ENCODE measurements at places on chromosomes 7 and 10.

- no peak for DNase-seq
These were observed 23.4 kb upstream of the NME8 start for GRCh38 chr7:37825038-37825437.

DNA sequence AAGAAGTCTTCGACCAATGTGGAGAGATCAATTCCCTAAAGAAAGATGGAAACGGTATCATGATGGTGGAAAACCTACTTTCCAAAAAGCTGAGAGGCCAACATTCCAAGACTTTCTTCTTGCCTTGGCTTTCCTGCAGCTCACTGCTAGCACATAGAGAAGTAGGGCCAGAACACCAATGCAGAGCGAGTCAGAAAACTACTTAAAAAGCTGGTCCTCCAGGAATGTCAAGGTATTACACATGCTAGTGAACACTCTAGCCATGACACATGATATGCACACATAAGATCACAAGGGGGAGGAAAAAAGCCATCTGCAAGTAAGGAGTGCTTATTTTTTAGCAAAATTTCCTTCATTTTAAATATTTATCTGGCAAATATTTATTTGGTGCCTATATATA is 22.7 kb downstream of the GPAM start:
- DNase-seq, result no peak

GRCh38 chr10:103238506-103239252 is 7.0 kb upstream of the RPEL1 start:
- DNase-seq, result no peak

DNA sequence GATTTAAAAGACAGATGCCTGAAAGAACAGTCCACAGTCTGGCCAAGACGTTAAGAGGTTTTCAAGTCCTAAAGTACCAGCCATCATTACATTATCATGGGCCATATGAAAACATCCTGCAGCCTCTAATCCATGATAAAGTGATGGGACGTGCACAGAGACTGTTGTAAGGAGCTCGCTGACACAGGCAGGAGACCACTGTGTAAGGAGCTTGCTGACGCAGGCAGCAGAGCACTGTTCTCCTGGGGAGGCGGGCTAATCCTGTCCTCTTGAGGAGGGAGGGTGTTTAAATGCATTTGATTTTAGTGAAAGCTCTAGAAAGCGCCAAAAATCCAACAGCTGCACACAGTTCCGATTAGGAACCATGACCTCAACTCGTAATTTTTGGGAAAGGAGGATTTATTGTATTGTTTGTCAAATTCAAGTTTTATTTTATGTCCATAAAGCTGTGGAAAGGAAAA is 16.9 kb downstream of the SVIL start:
- no peak for DNase-seq

GRCh38 chr7:3154317-3154716 is 110.7 kb upstream of the CARD11 start:
- DNase-seq, result no peak

DNA sequence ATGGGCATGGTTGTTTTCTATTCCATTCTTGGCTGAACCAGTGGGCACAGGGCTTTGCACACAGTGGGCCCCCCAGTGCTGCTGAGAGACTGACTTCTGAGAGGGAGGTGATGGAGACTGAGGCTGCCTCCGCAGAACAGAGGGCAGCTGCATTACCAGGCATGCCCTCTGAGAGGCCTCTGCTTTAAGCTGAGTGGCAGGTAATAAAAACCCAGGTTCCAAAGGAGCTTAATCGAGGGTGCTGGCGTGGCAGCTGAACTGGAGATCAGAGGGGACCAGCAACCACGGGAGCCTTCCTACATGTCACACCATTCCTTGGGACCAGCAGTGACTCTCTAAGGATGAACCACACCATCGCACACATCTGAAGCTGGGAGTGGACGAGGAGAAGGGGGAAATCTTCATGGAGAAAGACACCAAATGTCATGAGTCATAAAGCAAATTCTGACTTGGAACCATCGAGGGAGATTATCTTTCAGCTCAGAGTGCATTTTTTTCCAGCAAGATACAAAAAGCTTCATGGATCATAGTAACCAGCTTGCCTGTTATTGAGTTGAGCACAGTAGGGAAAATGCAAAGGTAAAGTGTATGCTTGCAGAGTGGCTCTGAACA is 24.6 kb downstream of the HIPK2 start:
- DNase-seq, result no peak

- DNase-seq, result no peak
These were observed 289.4 kb upstream of the LRRN3 start for GRCh38 chr7:110801502-110801901.

GRCh38 chr7:130721486-130722277 is 12.3 kb downstream of the KLF14 start:
- peak; percentile 9 for DNase-seq

GRCh38 chr10:14605231-14605925 is 169.3 kb downstream of the FAM107B start:
- no peak for DNase-seq

DNA sequence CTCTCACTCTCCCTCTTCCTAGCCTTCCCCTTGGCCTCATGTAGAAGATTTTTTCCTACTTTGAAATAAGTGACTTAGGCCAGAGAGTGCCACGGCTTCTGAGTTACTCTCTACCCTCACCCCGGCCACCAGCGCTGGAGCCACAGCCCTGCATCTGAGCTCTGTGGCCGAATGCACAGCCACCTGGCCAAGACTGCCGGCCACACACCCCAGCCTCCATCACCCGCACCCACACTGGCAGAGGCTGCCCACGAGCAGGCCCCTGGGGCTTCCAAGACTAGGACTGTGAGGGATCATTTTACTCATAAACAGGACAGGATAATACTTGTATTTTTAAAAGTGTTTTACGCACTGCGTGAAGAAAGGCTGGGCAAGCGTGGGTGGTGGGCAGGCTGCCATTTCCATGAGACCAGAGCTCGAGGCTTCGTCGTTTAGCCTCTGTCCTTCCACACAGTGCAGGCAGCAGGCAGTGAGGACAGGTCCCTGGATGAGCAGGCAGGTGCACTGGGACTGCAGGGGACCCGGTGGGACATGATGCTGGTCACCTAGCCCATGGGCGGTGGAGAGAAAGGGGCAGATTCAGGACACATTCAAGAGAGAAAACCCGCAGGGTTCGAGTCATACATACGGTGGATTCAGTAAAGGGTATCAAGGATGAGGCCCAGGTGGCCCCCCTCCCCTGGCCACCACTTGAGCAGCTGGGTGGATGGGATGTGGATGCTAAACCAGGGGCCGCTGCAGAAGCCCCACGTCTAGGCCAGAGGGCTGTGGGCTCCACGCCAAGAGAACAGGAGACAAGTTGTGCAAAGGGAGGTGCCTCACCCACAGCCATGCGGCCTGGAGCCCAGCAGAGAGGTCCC is 35.5 kb upstream of the RNF32 start:
- no peak for DNase-seq

DNA sequence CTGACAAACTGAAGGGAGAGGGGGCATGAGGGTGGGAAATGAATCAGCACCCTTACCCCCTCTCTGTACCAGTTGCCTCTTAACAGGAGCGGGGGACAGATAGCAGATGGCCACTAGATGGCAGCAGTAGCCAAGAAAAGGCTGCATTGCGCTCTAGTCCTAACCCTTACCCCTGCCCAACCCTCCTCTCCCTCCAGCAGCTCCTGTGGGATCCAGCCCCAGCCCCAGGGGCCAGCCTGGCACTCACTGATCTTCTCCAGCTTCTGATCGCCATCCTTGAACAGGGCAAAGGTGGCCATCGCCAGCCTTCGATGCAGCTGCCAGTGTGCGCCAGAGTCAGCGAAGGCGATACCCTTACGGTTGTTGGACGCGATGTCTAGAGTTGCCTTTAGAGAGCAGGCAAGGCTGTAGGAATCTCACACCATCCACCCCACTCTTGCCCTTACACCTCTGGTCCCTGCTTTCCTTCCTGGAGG is 2.2 kb downstream of the CYP17A1 start:
- peak; percentile 25 for DNase-seq

- DNase-seq, result no peak
These were observed 90.5 kb downstream of the PLXNA4 start for GRCh38 chr7:132485600-132486273.

DNA sequence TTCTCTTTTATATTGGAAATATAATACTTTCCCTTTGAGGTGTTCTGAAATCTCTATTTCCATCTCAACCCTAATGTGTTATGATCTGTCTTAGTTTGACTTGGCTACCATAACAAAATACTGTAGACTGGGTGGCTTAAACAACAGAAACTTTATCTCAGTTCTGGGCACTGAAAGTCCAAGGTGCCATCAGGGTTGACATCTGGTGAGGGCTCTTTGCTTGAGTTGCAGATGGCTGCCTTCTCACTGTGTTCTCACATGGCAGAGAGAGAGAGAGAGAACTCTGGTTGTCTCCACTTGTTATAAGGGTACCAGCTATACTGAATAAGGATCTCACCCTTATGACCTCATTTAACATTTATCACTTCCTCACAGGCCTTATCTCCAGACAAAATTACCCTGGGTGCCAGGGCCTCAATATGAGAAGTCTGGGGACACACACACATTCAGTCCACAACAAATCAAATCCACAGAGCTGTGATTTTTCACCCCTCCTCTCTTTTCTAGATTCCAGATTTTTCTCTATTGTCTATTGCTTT is 104.5 kb downstream of the SRI start:
- no peak for DNase-seq

GRCh38 chr7:144384071-144384470 is 19.4 kb downstream of the NOBOX start:
- DNase-seq, result no peak

GRCh38 chr7:134365341-134366054 is 48.8 kb upstream of the SLC35B4 start:
- no peak for DNase-seq

GRCh38 chr7:151840088-151840910 is 36.6 kb downstream of the PRKAG2 start:
- no peak for DNase-seq

DNA sequence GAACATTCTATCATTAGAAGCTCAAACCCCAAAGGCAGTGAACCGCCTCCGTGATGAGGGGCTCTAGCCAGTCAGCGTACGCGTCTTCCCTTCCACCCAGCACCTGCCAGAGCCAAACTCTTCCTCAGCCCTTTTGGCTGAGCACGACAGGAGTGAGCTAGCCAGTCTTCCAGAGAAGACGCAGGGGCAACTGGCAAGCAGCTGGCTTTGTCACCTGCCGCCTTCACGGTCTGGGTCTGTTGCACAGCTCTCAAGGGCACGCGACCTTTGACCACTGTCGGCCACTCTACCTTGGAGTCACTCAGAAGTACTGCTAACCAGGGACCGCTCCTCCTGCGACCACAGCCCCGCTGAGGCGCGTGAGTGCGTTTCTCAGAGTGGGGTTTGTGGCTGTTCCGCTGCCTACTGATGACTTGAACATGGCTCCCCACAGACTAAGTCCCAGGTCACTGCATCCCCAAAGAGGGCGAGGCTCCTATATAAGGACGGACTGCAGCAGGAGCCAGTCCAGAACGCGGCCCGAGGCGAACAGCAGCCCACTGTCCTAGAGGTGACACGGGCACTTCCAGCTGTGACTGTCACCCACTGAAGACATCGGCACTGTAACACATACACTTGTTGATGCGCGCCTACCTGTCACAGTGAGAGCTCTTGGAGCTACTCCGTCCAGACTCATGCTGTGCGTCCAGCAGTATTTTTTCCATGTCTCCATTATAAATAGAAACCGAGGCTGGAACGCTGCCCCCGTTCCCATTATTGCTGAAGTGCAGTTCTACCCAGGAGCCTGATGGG is 8.4 kb downstream of the BNIP3 start:
- no peak for DNase-seq

- no peak for DNase-seq
These were observed 23.3 kb downstream of the MYOF start for GRCh38 chr10:93458821-93459257.

DNA sequence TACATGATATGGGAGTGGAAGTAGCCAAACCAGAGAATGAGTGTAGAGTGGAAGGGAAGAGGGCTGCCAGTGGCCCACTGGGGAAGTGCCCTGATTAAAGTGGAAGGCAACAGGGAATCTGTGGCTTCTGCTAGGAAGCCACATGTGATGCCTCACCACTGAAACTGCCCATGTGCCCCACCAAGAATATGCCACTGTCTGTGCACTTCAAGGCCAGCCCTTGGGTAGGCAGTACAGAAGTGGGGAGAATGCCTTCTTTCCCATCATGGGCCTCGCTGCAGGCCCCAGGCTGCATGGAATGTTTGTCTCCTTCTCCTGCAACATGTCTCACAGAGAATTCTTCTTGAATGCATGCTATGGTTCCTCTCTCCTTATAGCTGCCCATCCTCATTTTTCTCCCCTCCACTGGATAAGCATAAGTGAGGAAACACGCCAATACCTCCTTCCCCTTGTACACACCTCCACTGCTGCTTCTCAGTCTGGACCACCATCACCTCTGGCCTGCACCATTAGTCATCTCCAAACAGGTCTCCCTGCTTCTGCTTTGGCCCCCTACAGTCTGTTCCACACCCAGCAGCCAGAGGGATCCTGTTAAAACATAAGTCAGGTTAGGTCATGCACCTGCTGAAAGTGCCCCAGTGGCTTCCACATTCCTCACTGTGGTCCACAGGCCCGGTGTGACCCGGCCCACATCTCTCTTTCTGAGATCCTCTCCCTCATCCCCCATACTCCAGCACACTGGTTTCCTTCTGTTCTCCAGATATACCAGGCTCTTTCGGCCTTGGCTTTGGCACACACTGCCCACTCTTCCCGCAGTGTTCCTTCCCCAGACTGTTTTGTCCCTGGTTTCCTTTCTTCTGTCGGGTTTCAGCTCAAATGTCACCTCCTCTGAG is 37.1 kb downstream of the SNX10 start:
- no peak for DNase-seq

DNA sequence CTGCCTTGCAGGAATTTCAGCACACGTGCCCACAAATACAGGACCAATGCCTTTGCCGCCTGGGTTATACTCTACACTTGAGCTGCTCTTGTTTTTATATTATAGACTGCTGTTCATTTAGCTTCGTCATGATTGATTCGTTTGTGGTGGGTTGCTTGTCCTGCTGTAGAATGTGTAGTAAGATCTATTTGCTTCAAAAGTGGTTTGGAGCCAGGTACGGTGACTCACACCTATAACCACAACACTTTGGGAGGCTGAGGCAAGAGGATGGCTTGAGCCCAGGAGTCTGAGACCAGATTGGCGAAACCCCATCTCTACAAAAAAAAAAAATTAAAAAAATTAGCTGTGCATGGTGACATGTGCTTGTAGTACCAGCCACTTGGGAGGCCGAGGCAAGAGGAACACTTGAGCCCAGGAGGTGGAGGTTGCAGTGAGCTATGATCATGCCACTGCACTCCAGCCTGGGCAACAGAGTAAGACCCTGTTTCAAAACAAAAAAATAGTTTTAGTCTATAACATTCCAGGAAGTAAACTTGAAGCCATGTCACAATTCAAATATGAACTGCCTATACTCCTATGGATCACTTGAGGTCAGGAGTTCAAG is 9.0 kb upstream of the RHBDD2 start:
- DNase-seq, result no peak

GRCh38 chr10:32142646-32143045 is 86.4 kb upstream of the KIF5B start:
- DNase-seq, result no peak
